ENCODE measurements at places on chromosomes 7 and 10. TPM values are rescaled to one million over a fixed set of nuclear protein-coding genes. Genes with fewer than 3 reads are reported as not detected.

Gene ATOH7
- polyA plus RNA-seq = 0.08 TPM

Gene TRIL
- 0.96 TPM for polyA plus RNA-seq

Gene TMEM196
- not detected for polyA plus RNA-seq

Gene PILRA
- polyA plus RNA-seq = 11.7 TPM
